ENCODE measurements at places on chromosomes 12 and 14.

DNA sequence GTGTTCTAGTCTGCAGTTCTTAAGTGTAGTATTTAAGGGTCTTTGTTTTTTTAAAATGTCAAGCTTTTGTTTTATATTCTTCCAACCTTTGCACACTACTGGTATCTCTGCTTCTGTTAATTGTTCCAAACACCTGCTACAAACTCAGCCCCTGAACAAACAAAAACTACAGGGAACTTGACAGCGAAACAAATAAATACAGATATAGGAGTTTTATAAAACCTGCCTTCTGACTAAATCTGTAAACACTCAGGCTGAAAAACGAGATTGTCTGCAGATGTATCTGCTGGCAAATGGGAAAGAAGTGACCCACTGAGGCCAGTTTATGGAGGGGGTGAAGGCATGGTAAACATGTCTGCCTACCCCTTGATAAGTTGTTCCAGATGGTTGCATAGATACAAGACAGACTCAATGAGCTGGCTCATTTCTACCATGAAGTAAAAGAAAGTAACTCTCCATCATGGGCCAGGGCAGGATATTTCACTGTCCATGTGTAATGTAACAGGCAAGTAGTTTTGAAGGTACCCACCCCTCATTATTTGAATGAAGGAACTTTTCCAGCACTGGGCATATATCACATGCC lies 75.6 kb downstream of the LMO3 start:
- no peak for DNase-seq

- DNase-seq = no peak
These were observed 42.2 kb downstream of the PTPRO start for GRCh38 chr12:15364221-15365160.

- no peak for DNase-seq
These were observed 575 bp downstream of the TRAF3 start for GRCh38 chr14:102777711-102778337.

DNA sequence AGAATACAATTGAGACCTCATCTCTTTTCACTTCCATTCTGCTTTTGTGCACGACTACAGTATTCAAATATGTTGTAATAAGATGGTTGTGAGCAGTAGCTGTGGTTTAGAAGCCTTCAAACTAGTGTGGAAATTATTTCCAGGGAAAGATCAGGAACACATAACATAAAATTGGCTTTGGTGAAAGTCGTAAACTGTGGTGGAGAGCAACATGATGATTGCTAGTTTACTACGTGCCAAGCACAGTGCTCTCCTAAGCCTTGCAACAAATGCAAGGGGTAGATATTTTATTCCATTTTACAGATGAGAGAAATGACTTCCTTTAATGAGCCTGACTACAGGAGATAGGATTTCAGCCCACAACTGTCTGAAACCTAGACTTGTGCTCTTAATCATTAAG lies 172.4 kb upstream of the LMNTD1 start:
- DNase-seq = no peak
